ENCODE measurements at places on chromosomes 2 and 18.

- DNase-seq = no peak
Measured at GRCh38 chr2:1173528-1173927, 222.9 kb downstream of the SNTG2 start.

DNA sequence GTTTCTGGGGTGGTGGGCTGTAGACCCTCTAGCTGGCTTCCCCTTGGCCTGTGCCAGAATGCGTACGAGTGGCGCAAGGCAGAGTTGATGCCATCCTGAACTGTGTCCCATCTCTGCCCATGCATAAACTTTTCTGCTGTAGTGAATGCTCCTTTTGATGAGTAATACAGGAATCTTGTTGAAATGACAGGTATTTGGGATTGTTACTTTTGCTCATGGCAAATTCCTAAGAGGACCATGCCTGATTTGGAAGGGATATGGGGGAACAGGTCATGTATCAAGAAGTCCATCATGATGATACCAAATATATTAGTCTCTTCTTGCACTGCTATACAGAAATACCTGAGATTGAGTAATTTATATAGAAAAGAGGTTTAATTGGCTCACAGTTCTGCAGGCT is 648.0 kb downstream of the SLC4A3 start:
- no peak for DNase-seq

DNA sequence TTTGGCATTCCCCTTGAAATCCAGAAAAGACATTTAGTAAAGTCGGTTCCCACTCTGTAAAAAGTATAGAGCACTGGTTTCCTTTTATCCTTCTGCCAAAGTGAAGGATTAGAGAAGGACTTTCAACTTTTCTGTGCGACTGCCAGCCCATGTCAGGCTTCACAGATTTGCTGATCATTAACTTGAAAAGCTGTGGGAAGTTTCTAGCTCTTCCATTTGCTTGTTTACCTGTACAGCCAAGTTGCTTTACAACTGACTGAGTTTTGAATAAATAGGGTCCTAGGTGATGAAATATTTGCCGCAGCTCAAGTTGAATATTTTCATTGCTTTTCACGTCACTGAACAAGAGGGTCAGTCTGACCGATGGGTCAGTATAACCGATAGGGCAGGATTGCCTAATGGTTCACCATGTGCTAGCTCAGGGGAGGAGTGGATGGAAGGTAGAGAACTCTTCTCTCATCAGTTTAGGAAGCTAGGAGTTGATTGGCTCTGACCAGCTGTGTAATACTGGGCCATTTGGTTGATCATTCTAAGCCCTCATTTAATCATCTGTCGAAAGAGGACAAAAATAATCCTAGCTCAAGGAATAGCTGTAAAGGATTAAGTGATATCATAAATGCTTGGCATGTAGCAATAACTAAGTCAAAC is 30.4 kb downstream of the UPP2 start:
- peak; percentile 62 for DNase-seq

- no peak for DNase-seq
Measured at GRCh38 chr18:58143386-58143785, 99.4 kb downstream of the NEDD4L start.

All from right renal pelvis (tissue), 4 donors.